ENCODE measurements at places on chromosomes 1 and 21.

DNA sequence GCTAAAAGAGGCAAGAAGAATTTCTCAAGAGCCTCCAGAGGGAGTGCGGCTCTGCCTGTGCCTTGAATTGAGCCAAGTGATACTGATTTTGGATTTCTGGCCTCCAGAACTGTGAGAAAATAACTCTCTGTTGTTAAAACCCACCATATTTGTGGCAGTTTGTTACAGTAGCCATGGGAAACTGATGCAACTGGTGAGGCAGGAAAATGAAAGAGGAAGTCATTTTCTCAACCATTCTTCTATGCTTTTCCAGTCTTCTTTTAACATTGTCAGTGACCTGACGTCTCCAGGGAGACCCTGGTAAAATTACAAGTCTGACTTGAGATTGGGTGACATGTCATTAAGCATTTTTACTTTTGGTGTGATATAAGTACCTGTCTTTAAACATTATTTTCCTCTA, 5.8 kb downstream of the OR6P1 start:
- no peak for DNase-seq

- DNase-seq: no peak
Measured at GRCh38 chr1:77388661-77389060, 106.8 kb downstream of the AK5 start.

DNA sequence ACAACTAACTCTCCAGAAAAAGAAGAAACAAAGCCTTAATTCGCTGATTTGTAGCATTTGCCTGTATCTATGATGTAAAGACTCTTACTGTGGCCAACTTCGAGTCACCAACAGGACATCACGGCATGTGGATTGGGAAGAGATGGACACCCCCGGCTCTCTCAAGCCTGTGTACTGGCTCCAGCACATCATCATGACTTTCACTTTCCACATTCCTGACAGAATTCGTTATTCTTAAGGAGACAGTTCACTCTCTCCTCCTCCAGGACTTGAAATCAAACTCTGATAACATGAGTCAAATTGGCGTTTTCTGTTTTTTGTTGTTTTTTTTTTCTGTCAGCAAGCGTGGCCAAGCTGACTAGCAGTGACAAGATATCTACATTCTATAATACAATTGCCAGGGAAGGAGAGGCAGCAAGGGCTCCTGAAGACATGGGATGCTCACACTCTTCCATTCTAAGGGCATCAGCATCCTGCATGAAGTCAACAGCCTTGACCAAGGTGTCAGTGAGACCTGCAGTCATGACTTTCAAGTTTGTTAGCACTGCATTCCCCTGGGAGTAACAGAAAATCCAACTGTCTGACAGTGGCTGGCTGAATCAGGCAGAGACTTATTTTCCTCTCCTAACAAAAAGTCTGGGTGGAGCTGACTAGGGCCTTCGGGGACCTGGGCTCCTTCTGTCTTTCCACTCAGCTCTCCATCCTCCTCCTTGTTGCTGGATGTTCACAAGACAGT, 13.3 kb upstream of the TRAF3IP3 start:
- no peak for DNase-seq

GRCh38 chr1:245550720-245551043, 395.9 kb downstream of the KIF26B start:
- DNase-seq: no peak

- DNase-seq: no peak
Measured at GRCh38 chr1:2032737-2033136, 13.6 kb downstream of the GABRD start.

GRCh38 chr1:85264150-85264549, 4.7 kb upstream of the C1orf52 start:
- DNase-seq: no peak
